ENCODE measurements at places on chromosomes 12 and 14. TPM values are rescaled to one million over a fixed set of nuclear protein-coding genes. Genes with fewer than 3 reads are reported as not detected.

The CCDC177 gene
- total RNA-seq, result not detected

The NINJ2 gene
- total RNA-seq, result not detected

The RARG gene
- 73.5 TPM for total RNA-seq

The FSCB gene
- 0.12 TPM for total RNA-seq

The INSM2 gene
- 0.07 TPM for total RNA-seq

The BCL2L14 gene
- not detected for total RNA-seq

The CLSTN3 gene
- total RNA-seq, result 14.2 TPM

The KIF21A gene
- total RNA-seq, result 21.7 TPM
